ENCODE measurements at places on chromosomes 12 and 14.

DNA sequence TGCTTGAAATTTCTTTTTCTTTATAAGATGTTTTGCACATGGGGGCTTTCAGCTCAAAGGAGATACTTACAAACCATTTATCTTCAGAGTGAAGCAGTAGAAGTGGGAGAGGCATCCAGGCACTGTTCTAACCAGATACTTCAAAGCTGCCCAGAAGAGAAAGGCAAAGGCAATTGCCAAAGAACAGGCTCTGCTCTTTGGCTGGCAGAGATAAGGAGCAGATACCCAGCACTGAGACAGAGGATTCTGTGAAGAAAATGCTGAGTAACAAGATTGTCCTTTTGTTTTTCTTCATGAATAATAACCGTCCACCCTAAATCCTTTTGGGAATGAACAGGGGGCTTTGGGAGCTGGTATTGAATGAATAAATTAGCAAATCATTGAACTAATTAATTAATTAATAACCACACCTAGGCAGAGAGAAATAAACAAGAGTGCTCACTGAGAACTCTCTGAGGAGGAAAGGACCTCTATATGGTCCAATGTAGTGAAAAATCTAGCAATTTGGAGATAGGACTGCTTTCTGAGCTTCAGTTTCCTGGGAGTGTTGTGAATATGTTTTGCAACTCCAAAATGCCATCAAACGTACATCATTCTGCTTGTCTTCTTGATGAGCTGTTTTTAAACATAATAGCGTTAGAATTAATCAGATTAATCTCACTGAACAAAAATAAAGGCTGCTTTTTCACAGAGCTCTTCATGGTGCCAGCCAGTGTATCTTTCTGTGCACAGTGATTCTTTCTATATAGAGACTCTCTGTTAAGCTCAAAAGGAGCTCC, 192.8 kb upstream of the AMIGO2 start:
- no peak for DNase-seq

- peak; percentile 20 for DNase-seq
These were observed 177.0 kb upstream of the CNTN1 start for GRCh38 chr12:40515041-40515816.

GRCh38 chr12:29316752-29317151, 64.2 kb downstream of the ERGIC2 start:
- no peak for DNase-seq

GRCh38 chr12:111445726-111446581, 40.2 kb downstream of the SH2B3 start:
- no peak for DNase-seq

All from right hindlimb (tissue), 1 donor.